ENCODE measurements at places on chromosomes 6 and 20.

- DNase-seq: no peak
These were observed 114.2 kb downstream of the SNX5 start for GRCh38 chr20:17854307-17854903.

GRCh38 chr6:42338744-42339222 lies 112.9 kb downstream of the TRERF1 start:
- no peak for DNase-seq

GRCh38 chr6:140105857-140106256 lies 731.4 kb upstream of the CITED2 start:
- DNase-seq: no peak

- DNase-seq: no peak
These were observed 149.4 kb upstream of the BMP2 start for GRCh38 chr20:6618051-6618450.

- DNase-seq: peak; percentile 57
These were observed at the start of gene CST7 for GRCh38 chr20:24948939-24949679. CST7 (plus strand) TSS chr20:24949269; CDS start chr20:24949506, 237 bp downstream.

GRCh38 chr6:34696189-34696738 lies 303 bp downstream of the ILRUN start:
- DNase-seq: no peak

DNA sequence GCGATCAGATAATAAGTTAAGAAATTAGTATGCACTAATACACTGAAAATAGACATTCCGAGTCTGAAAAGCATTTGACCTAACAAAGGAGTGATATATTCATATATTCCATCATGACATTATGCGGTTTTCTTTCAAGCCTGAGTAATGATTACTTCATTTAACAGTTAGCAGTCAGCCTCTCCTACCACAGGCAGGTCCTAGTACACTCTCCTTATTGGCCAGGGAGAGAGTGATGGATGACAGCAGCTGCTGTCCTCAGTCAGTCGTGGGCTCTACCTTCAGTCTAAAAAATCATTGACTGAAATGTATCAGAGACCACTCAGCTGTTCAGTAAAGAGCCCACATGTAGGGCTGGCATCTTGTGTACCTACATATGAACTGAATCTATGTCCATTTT lies 33.2 kb upstream of the VGLL2 start:
- no peak for DNase-seq

GRCh38 chr6:28816909-28817807 lies 106.6 kb downstream of the TRIM27 start:
- DNase-seq: peak; percentile 27

GRCh38 chr6:22727710-22728109 lies 158.3 kb downstream of the HDGFL1 start:
- no peak for DNase-seq

DNA sequence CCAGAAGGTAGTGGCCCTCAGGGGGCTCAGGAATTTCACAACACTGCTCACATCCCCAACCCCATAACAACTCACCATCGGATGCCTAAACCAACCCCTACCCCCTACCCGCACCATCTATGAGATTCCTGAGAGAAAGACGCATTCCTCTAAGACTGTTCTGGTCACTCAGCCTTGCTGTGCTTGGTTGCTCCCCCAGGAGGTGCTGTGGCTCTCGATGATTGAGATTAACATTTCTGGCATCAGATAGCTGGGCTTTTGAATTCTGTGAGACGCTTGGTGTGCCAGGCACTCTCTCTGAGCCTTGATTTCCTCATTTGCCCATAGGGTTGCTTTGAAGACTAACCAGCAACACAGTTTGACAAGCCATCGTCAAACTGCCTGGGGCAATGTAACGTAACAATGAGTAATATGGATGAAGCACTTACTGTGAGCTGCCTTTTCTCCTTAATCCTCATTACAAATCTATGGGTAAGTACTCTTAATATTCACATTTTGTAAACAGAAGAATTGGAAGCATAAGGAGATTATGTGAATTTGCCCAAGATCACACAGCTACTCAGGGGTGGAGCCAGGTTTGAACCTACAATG lies 978 bp downstream of the WFDC6 start:
- no peak for DNase-seq

GRCh38 chr20:51712501-51713212 lies 55.5 kb downstream of the ATP9A start:
- DNase-seq: no peak

DNA sequence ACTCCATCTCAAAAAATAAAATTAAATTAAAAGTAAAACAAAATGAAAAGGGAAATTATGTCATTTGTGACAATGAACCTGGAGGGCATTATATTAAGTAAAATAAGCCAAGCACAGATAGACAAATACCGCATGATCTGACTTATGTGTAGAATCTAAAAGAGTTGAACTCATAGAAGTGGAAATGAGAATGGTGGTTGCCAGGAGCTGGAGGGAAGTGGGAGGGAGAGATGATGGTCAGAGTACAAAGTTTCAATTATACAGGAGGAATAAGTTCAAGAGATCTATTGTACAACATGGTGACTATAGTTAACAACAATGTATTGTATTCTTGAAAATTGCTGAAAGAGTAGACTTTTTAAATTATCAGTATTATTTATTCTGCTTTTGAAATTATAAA lies 183.4 kb downstream of the ID4 start:
- no peak for DNase-seq

DNA sequence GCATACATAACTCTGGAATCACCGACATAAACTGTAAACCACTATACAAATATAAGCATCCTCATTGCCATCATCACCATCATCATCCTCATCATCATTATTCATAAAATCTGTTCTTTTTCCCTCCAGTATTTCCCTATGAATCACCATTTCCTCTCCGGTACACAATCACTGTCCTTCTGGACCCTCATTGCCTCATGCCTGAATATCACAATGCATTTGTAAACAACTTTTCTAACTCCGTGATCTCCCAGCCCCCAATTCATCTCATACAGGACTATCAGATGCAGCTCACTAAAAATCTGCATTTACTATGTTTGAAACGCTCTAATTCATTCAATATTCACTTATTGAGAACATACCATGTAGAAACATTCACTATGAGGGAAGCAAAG lies 339.7 kb downstream of the TBC1D32 start:
- DNase-seq: no peak

GRCh38 chr6:97820400-97820799 lies 537.4 kb upstream of the MMS22L start:
- no peak for DNase-seq

- no peak for DNase-seq
These were observed 906 bp downstream of the ABCF1 start for GRCh38 chr6:30572148-30572547.

- no peak for DNase-seq
These were observed 75.8 kb downstream of the EFHC1 start for GRCh38 chr6:52495922-52496321.

DNA sequence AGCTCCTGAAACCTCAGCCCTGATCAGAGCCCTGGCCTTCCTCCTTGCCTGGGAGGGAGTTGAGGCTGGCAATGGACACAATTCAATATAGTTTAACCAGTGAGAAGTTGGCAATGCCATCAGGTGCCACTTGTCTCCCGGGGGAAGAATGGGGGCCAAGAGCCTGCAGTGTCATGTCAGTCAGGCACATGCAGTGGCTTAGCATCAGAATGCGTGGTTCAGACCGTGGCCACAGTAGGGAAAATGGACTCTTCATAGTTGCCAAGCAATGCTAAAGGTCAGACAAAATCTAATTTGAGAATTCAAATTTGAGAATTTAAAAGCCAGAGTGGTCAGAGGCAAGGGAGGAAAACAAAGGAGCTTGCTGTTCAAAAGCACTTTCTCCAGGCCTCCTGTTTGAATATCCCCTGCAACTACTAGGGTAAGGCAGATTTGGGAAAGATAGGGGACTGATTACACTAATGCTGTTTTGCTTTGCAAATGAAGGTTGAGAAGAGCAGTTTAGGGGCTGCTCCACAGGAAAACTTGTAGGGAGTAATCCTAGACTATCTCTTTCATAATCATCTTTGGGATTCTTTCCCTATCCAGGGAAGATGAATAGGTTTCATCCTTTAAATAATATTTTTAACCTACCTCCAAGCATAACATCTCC lies 33.1 kb upstream of the CLIC5 start:
- no peak for DNase-seq

DNA sequence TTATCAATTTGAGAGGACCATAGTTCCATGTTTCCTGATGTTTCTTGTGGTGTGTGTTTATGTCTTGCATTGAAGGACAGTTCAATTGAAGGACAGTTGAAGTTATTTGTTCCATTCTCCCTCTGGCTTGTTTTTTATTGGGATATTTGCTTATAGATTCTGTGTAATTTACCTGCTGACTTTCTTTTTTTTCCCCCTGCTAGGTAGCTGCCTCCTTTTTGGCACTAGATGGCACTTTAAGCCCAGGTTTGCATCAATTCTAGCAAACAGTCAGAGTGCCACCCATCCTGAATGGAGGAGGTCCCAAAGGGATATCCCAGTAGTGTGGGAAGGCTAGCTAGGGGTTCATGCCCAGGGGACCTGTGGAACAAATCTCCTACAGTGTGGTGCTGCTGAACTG lies 78.1 kb downstream of the CFAP61 start:
- DNase-seq: no peak

- DNase-seq: no peak
These were observed 21.6 kb upstream of the PI3 start for GRCh38 chr20:45153147-45153546.

GRCh38 chr6:75484535-75484934 lies 9.1 kb downstream of the FILIP1 start:
- no peak for DNase-seq

- no peak for DNase-seq
These were observed 9.0 kb downstream of the RIN2 start for GRCh38 chr20:19767070-19767469.

- DNase-seq: no peak
These were observed 7.8 kb downstream of the TSPYL4 start for GRCh38 chr6:116246089-116246488.

DNA sequence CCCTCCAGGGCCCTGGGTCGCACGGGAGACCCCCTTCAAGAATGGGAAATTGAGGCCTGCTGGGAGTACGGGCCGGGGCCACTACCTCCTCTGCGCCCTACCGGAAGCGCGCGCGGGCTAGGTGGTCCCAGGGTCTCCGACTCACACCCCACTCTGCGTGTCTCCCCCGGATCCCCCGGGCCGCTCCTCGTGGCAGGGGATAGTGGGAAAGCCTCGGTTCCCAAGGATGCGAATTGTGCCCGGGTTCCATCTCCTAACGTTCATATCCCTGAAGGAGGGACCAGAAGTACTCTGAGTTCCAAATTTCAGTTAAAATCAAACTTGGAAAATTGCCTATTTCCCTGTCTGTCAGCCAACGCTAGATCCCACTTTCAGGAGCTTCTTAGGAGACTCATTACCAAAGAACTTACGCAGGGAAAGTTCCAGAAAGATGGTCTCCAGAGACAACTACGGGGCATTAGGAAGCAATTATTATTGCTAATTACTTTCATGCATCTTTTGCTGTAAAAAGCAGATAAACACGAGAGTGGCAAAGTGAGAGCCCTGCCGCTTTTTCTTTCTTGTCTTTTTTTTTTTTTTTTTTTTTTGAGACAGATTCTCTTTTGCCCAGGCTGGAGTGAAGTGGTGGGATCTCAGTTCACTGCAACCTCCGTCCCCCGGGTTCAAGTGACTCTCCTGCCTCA lies 858 bp downstream of the FAM83D start:
- DNase-seq: no peak

DNA sequence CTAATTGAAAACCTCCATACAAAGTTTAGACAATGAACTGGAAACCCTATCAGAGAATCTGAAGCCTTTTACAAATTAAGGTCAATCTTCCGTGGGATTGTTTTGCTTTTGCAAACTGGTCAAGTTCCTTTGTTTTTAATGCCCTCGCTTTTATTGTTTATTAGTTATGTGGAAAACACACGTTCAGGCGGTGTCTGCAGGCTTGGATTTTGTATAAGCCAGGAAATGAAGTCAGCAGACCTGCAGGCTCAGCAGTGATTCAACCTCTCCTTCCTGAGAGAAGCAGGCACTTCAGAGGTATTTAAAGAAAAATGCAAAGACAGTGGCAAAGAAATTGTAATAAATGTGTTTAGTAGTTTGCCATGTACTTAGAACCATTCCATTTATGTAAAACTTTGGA lies 103.4 kb upstream of the PDE10A start:
- DNase-seq: no peak
